ENCODE measurements at places on chromosomes 1 and 21.

DNA sequence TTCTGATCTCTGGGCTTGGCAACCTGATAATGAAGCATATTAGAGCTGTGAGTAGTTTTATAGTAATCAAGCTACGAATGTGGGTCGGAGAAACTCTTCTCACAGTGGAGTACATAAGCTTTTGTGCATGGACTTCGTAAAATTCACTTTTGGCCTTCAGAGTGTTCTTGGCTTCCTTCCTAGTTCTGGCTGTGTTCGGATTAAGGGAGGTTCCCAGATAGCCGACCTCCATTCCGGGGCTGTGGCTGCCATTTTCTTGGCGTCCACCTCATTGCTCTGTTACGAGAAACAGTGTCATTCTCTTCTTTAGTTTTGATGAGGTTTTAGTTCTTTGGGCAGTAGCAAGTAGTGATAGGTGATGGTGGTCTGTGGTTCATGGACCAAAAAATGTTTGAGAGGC lies 26.3 kb downstream of the CAMTA1 start:
- no peak for DNase-seq

DNA sequence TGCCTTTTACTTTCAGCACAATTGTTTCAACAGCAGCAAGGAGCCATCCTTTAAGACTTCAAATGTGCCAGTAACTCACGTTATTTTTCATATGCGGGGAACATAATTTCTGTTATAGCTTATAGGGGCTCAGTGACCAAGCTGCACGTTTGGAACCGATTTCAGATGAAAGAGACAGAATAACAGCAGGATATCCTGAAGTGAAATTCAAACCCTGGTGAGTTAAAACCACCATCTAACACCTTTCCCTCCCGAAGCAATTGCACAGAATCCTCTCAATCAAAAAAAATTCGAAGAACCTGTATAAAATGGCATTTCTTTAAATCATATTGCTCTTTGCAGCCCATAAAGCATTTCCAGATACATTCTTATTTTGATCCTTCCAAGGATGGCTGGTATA lies 6.9 kb downstream of the SMYD2 start:
- DNase-seq = no peak

DNA sequence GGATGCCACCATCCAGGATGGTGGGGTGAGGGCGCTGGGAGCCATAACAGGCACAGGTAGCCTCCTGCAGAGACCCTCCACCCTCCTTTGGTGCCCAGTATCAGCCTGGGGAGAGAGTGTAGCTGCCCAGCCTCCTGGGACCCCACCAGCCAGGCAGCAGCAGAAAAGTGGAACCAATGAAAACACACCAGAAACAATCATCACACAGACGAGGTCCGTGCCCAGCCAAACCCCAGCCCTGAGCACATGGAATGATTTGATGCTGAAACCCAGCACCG lies 285.1 kb downstream of the PTPRU start:
- no peak for DNase-seq

DNA sequence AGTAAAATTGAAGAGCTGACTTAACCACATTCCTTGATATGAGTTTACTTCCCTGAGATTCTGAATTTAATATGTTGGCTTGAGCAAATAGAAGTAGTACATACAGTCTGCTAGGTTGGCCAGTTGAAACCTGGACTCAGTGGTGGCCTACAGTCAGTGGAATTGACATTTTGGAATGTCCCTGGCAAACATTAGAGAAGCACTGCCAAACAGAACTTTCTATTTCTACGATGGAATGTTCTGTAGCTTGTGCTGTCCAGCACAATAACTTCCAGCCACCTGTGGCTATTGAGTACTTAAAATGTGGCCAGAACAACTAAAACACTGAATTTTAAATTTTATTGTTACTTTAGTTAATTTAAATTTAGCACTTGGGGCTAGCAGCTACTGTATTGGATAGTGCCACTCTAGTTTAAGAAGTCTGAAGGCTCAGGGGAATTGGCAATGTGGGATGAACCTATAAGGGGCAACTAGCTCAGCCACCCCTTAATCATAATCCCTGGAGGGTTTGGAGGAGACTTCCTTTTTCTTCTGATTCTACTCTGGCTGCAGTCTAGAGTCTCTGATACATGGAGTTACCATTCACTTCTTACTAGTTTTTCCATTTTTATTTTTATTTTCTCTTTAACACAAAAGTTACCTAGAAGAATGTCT lies 10.3 kb upstream of the TEDDM1 start:
- no peak for DNase-seq

GRCh38 chr1:208670778-208671177 lies 426.6 kb upstream of the PLXNA2 start:
- no peak for DNase-seq

GRCh38 chr1:3732434-3733093 lies 19.7 kb upstream of the CCDC27 start:
- no peak for DNase-seq

DNA sequence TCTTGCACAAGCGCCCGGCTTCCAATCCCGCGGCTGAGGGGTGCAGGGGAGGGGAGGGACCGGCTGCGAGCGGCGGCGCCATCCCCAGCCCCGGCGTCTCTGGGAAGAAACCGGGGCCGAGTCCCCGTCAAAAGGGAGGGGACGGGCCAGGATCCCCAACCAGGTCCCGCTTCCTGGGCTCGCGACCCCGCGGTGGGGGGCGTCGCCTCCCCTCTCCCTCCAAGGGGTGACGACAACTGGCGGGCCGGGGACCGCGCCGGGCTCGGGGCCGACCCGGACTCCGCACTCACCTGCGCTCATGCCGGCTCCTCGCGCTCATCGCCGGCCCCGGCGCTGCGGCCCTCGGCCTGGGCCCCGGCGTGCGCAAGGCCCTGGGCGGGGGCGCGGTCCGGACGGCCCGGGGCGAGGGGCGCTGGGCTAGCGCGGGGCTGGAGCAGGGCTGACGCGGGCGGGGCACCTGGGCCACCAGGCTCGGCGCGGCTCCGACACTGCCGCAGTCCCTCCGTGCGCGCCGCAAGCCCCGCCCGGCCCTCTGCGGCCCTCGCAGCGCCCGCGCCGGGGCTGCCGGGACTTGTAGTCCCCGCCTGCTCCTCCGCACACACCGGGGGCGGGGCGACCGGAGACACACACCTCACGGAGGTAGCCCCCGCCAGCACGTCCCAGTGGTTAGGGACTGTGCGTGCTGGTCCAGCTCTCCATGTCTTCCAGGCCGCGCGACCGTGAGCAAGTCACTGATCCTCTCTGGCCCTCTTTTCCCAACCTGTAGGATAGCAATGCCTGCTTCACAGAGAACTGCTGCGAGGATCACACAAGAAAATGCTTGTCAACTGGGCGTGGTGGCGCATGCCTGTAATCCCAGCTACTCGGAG lies at the start of gene ATP13A2:
Gene ATP13A2, minus strand, starts transcription at position 490 of the 869 bp plus-strand sequence. Its CDS starts 190 bp downstream, at position 300.
- DNase-seq = no peak

- DNase-seq = no peak
Observed at GRCh38 chr21:16568661-16569060, 838.9 kb downstream of the USP25 start.

DNA sequence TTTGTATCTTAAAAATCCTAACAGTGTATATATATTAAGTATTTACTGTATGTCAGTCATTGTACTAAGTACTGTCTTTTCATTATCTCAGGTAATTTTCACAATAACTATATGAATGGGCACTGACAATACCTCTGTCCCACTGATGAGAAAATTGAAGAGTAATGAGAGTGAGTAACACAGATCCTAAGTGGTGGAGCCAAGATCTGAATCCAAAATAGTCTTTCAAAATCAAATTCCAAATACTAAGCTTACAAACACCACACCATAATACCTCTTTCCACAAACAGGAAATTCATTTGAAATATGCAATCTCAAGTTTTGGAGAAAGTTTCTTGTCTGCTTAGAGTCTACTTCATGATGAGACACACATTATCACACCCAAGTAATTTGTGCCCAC lies 105.9 kb upstream of the EDEM3 start:
- DNase-seq = no peak

GRCh38 chr1:2382621-2383361 lies 8.6 kb downstream of the MORN1 start:
- no peak for DNase-seq

DNA sequence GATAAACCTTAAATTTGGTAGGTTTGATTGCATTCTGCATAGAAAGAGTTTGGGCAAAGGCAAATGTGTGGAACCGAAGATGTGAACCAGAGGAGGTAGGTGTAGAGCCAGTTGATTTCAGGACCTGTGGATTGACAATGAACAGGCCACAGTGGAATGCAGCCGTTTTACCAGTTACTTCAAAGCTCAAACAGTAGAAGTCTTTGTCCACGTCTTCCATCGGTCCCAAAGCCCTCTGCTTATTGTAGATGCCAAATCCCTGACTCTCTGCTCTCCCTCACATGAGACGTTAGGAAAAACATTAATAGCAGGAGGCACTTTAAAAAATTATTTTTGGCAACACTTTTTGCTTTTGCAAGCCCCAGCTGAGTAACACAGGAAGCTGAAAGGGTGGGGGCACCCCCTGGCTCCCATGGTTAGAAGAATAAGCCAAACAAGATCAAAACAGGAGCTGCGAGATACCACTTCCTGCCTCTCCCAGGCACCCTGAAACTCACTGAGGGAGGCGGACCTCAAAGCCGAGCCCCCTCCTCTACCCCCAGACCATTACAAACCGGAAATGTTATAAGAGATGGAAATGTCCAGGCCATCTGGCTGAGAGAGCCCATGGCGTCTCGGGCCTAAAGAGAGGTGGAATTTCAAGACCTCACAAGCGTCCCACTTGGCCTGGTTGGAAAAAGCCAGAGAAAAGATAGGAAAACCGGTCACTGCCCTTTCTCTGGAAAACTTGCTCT lies 13.5 kb downstream of the TRAF3IP3 start:
- DNase-seq = peak; percentile 58

All from GM04504 (cell line).